ENCODE measurements at places on chromosomes 16 and 17.

DNA sequence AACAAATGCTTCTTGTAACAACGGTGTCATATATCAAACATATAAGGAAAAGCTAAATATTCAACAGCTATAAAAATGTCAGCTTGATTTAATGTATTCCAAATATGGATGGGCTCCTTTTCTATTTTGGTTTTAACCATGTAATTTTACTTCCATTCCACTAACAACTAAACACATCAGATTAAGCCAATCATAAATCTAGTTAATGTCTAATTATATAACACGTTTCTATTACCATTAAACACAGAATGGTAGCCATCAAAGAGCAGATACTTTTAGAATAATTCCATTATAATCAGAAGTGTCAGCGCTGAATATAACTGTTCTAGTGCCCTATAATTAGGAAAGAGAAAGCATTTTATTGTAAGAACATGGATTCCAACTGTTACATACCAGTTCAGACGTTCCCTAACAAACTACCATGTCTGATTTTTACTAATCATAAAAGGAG, 10.0 kb downstream of the CMC2 start:
- DNase-seq = no peak

- no peak for DNase-seq
These were observed 50.6 kb downstream of the LMF1 start for GRCh38 chr16:920051-920681.

DNA sequence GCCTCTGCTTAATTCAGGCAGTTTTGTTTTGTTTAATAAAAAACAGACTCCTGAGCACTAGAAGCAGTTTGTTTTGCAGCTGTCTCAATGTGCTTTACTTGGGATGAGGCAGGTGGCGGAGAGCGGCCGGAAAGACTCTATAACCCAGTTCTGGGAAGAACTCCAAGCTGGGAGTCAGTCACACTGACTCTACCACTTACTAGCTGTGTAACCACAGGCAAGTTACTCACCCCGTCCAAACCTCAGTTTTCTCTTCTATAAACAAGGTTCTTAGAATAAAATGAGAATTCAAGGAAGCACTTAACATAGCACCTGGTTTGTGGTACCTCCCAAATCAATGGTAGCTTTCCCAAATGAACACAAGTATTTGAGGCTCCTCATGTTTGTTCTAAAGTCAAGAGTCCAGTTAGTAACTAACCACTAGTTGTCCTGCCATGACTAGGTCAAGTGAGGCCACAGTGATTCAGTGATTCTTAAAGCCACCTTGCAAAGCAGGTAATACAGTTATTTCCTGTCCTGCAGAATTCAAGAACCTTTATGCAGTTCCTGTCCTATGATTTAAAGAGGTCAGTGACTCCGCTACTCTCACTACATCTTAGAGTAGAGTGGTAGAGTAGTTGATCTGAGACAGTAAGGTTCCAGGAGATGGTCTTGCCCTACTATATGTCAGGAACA, 2.7 kb downstream of the TXNDC17 start:
- no peak for DNase-seq

- peak; percentile 13 for DNase-seq
These were observed 4.7 kb downstream of the CORO1A start for GRCh38 chr16:30187971-30188561.

DNA sequence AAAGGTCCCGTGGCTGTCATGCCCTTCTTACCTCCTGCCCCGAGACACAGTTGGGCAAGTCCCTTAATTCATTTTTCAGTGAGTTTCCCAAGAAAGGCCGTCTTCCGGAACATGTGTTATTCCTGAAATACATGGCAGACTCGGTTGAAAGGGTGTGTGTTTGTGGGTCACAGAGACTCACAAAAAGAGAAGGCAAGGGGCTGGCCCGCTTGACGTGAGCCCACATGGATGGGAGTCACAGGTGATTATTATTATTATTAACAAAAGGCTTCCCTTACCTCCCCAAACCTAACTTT, 34.1 kb upstream of the CCR7 start:
- DNase-seq = no peak

DNA sequence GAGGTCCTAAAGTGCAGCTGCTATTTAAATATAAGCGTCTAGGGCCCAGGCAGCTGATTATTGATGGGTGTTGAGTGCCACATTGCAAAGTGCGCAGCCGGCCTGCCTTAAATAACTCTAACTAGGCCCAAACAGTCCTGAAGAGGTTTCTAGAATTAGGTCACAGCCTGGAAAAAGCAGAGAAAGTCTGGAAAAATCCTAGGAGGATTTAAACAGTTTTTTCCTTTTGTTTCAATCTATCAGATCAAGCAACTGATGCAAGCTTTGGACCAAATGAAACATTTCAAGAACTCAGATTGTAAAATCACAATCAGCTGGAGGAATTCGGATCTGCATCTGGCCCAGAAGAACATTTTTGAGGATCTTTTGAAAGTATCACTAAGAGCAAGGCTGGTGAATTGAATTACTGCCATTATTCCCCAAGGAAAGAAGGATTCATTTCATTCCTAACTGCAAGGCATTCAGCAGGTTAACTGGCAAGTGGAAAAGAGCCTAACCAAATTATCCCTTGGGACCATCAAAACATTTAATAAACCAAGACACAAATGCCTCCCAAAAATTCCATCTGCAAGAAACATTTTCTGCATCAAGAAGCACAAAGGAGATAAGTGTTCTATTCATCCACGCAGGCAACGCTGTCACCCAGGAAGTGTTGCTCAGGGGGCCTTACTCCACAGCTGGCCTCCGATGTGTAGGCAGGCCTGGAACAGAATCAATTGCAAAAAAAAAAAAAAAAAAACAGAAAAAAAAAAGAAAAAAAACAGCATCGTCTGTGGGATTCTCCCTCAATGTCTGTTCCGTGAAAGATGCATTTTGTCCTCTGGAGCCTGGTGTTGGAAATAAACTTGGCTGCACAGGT, 46.1 kb downstream of the IRX3 start:
- no peak for DNase-seq

DNA sequence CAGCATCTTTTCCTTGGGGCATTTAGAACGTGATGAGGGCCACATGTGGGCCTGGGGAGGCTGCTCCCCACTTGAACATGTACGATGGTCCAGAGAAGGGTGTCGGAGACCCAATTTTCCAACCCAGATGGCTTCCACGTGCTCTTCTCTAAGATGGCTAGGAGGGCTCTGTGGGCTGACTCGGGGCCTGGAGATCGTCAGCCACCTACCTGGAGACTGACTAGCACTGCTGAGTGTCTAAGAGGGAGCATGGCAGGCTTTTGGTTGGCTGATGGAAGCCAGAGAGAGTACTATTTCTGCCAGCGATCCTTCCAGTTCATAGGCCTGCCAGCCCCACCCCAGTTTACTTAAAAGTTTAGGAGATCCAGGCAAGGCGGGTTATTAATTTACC, 60.2 kb upstream of the CLEC18A start:
- DNase-seq = no peak

- no peak for DNase-seq
These were observed 48.0 kb downstream of the SHCBP1 start for GRCh38 chr16:46573008-46573833.

DNA sequence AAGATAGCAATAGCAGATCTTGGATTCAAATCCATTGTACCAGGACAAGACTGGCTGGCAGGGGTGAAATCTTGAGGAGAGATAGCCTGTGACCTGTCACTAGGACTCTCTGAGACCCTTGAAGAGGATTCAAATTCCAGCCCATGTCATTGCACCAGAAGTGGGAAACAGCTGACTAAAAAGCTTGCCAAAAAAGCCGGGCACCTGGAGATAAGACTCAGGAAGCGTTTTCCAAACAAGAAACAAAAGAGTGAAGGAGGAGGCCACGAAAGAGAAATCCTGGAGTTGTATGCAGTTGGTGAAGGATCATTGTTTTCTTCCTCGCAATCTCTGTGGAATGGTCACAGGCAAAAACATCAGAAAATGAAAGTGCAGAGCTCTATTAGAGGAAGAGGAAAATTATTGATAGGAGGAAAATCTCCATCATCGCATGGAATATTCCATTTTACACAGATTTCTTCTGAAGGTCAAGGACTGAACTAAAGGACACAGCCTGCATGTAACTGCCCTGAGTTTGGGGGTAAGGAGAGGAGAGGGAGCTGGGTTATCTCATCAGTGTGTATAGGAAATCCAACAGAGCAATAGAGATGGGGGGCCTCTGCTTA, 9.0 kb upstream of the WSB1 start:
- DNase-seq = no peak

DNA sequence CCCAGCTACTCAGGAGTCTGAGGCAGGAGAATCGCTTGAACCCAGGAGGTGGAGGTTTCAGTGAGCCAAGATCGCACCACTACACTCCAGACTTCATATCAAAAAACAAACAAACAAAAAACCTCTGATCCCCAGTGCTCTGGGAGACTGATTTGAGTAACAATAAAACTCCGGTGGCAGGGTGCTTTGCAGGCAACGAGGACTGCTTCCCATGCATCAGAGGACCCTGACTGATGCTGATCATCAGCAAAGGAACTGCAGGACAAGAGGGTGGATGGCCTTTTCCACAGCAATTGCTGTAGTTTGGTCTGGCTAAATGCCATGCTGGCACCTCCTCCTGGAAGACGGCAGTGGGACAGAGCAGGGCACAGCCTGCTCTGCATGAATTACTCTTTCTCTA, 6.4 kb upstream of the SLC39A11 start:
- no peak for DNase-seq

GRCh38 chr17:8151120-8151640, 1.0 kb downstream of the PER1 start:
- peak; percentile 88 for DNase-seq

- DNase-seq = no peak
These were observed 47.4 kb downstream of the NETO2 start for GRCh38 chr16:47096297-47096696.

DNA sequence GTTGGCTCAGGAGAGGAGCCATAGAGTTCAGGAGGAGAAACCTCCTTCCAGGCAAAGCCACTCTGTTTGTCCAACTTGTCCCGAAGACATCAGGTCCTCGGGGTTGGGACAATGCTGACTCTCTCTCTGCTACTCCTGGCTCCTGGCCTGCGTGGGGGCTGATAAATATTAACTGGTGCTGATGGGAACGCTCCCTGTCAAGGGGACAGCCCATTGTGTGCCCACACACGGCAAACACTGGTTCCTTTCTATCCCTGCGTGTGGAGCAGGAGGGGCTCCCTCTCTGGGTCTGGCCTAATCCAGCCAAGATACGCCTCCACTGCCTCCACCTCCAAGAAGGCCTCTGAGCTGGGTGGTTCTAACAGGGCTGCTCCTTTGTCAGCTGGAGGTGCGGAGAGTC, 4.4 kb downstream of the KIF19 start:
- no peak for DNase-seq

GRCh38 chr16:9338510-9338909, 247.1 kb downstream of the HAPSTR1 start:
- DNase-seq = no peak

DNA sequence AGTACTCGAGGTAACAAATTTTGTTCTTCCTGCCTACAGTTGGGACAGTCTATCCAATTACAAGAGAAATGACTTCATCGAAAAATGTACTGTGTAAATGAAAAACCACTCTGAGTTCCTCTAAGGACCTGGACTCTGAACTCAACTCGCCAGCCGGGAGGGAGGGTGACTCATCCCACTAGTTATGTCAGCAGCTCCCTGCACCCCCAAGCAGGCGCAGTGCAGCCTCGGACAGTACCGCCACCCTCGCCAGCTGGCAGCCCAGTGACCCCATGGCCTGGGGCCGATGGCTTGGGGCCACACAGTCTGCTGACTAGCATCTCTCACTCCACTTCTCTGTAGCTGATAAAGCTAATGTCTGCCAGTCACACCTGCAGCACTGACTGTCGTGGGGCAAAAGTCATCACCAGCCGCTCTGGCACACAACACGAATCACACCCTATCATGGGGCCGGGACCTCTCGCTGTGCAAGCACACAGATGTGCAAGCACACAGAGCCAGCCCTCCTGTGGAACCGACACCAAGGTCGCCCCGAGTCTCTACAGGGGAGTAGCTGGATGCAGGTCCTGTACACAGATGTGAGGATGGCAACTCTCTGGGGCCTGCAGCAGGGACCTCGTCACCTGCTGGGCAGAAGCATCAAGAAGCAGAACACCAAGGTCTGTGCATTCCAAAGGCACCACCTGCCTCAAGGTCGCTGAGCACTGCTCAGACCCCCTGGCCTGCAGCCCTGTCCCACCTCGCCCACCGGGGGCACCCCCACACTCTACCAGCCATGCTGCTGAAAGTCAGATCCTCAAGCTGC, 5.7 kb downstream of the CSNK1D start:
- peak; percentile 58 for DNase-seq

- no peak for DNase-seq
These were observed 280.9 kb downstream of the UTP18 start for GRCh38 chr17:51541215-51541614.

DNA sequence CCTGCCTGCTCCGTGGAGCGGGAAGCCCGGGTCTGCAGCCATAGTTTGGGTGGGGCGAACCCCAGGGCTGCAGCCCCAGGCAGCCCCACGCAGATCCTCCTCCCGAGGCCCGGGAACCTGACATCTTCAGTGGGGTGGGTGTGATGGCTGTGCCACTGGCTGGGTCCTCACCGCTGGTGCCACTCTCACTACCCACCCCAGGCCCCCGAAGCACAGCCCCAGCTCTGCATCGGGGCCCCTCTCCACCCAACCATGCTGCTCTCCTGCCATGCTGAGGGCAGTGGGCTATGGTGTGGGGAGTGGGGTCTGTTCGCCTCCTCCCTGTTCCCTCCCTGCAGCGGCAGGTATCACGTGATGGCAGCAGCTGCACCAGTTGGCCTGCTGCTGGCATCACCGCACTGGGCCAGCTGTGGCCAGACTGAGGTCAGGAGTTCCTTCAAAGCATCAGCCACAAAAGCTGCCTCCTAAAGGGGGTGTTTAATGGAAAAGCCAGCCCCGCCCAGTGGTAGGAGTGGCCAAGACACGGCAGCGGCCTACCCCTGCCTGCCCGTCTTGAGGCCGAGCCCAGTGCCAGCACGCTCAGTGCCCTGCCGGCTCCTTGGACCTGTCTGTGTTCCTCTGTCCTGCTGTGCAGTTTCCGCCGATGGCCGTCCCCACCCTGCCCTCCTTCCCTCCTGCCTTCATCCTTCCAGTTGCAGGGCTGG, 10.8 kb downstream of the KCTD5 start:
- no peak for DNase-seq

- no peak for DNase-seq
These were observed 398.6 kb downstream of the CPPED1 start for GRCh38 chr16:12405089-12405488.

DNA sequence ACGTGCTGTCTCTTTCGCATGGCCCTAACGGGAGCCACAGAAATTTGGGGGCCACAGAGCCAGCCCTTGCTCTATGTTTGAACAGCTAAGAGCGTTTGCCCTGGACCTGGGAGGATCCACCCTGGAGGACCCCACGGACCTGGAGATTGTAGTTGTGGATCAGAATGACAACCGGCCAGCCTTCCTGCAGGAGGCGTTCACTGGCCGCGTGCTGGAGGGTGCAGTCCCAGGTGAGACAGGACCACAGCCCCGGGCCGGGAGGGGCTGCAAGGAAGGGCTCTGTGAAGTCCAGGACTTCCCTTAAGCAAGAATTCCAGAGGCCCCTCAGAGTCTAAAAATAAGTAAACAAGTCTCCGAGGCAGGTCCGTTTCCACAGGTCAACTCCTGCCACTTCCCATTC, 11.9 kb downstream of the CDH15 start:
- DNase-seq = no peak

- no peak for DNase-seq
These were observed 198.0 kb downstream of the RPTOR start for GRCh38 chr17:80742581-80743180.

GRCh38 chr17:2898255-2898926, 102.2 kb downstream of the RAP1GAP2 start:
- no peak for DNase-seq
